Glutamatergic neuron (in vitro differentiated cells): ENCODE measurements at places on chromosomes 1 and 21.
A peak's percentile ranks its signal among the peaks of the same experiment; 100 is the strongest.

DNA sequence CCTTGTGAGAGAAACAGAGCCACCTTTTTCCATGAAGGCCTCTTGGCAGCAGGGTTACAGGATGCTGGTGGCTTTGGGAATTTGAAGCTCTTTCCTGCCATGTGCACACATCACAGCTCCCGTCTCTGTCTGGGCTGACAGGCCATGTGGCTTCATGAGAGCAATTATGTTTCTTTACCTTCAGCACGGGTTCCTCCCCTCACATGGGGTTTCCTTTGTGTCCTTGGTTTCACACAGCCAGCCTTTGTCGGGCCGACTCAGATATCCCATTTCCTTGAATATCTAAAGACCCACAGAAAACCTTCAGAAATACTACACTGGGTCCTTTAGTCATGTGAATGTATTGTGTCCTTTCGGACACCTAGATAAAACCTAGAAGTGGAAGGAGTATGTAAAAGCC, 7.1 kb downstream of the CLIC6 start:
- DNase-seq = no peak

GRCh38 chr1:206041640-206042039, 11.3 kb upstream of the RHEX start:
- no peak for DNase-seq

GRCh38 chr1:101314244-101314643, 77.4 kb downstream of the S1PR1 start:
- no peak for DNase-seq

DNA sequence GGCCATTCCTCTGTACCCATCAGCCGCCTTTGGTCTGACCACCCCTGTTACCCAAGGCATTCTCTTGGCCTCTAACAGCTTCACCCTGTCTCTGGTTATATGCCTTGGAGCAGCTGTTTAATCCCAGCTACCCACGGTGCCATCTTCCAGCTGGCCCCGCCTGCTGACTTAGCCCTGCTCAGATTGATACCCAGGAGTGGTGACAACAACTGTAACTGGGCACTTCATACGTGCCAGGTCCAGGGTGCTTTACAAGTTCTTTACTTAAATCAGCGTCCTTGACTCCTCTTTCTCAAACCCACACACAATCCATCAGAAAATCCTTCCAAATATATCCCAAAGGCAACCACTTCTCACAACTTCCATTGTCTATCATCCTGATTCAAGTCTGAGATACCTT, 37.2 kb upstream of the HMGB4 start:
- DNase-seq = no peak

GRCh38 chr1:66270119-66270812, 263.7 kb upstream of the SGIP1 start:
- no peak for DNase-seq

DNA sequence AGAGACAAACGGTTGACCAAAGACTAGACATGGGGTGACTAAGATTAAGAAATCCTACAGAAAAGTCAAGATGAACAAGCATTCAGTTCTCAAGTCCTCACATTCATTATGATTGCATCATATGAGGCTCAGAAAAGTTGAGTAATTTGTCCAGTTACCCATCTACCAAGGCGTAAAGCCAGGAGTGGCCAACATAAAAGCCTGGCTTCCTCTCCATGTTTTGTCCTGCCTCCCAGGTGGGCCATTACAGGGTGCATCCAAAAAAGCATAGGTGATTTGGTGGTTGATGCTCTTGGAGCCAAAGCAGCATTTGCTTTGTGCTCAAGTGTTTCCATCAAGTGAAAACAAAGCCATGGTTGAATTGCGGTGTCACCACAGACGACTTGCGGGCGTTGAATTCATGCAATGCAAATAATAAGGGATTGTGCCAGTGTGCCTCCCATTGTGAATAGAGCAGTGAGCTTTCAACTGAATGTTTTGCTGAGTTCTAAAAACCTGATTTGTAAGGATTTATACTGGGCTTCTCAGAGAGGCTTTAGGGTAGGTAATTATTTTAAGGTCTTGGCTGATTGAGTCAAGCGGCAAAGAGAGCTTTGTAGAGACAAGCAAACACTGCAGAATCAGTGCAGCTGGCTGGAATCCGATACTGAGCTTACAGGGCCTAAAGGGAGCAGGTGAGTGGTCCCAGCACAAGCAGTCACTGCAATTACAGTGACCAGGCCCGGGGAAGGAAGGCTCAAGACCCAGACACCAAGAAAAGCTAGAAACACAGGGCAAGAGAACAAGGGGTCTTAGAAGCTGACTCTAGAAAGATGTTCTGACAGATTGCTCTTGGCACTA, 54.1 kb downstream of the KCNJ15 start:
- DNase-seq = no peak

DNA sequence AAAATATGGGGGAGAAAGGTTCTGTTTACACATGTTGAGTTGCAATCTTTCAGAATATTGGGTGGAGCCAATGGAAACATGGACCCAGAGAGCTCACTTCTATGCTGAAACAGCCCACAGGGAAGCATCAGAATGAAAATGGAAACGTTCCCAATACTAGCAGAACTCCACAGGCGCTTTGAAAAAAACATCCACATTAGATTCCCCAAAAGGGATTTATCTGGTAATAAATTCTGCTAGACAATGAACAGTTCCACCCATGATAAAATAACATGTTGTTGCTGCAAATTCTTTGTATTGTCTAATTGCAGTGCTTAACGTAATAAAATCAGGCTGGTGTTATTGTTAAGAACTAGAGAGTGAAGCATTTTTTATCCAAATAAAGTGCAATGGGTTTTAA, 197.0 kb downstream of the GABPA start:
- no peak for DNase-seq

- no peak for DNase-seq
These were observed 1.7 kb downstream of the PADI3 start for GRCh38 chr1:17250601-17251000.

GRCh38 chr1:23102289-23102688, 66.4 kb downstream of the LUZP1 start:
- no peak for DNase-seq

GRCh38 chr1:177133977-177134538, 30.5 kb downstream of the ASTN1 start:
- no peak for DNase-seq

GRCh38 chr1:54972436-54972835, 8.0 kb upstream of the TMEM61 start:
- DNase-seq = no peak

- no peak for DNase-seq
These were observed 91.6 kb downstream of the GLUL start for GRCh38 chr1:182299728-182300616.

GRCh38 chr1:201038186-201038876, 14.8 kb upstream of the KIF21B start:
- no peak for DNase-seq

- DNase-seq = no peak
These were observed 239.4 kb downstream of the BACH1 start for GRCh38 chr21:29538115-29538514.

DNA sequence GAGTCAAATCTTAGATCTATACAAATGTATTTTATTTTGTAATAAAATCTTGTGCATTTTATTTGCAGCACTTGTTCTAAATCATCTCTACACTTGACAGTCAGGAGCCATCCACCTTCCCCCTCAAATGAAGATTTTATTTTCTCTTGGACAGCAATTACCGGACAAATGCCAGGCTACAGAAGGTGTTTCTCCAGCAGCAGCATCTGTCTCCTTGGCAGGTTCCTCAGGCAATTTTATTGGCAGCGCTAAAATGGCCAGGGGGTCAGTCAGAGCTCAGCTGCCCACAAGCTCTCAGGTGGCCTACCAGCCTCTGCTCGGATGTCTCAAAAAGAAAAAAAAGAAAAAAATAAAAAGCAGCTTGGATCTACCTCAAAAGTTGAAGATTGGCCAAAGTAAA, 107.6 kb downstream of the DAB1 start:
- no peak for DNase-seq

GRCh38 chr1:162055062-162055461, 14.4 kb upstream of the NOS1AP start:
- no peak for DNase-seq

GRCh38 chr1:247332215-247332622, 552 bp upstream of the ZNF496 start:
- DNase-seq = peak; percentile 73

- DNase-seq = no peak
These were observed 284.4 kb downstream of the SETD4 start for GRCh38 chr21:35775778-35776544.

GRCh38 chr1:45200906-45201500, 5.4 kb downstream of the ZSWIM5 start:
- no peak for DNase-seq

DNA sequence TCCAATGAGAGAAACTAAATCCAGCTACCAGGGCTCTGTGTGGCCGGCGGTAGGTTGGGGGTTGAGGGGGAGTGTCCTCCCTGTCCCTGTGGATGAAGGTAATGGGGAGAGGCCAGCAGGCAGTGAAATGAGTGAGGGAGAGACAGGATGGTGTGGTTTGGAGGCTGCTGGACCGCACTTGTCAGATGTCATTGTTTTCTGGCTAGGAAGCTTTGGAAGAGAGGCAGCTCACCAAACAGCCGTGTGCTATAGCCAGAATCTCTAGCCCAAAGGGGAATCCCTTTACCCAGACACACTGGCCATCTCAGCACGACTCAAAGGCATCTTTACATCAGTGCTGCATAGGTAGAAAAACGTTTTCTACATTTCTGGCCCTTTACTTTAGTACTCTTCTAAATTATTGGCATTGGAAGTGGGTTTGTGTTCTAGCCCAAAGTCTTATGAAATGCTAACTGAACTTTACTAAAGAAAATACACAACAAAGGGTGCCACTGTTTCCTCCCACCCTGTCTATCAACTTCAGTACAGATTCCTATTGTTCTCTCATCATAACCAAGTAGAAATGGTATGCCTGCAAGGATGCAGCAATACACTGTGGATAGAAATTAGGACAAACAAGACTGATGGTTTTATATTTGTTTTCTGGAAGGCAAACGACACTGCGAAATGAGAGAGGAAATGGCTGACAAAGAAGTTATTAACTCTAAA, 95.9 kb upstream of the COA6 start:
- DNase-seq = no peak

DNA sequence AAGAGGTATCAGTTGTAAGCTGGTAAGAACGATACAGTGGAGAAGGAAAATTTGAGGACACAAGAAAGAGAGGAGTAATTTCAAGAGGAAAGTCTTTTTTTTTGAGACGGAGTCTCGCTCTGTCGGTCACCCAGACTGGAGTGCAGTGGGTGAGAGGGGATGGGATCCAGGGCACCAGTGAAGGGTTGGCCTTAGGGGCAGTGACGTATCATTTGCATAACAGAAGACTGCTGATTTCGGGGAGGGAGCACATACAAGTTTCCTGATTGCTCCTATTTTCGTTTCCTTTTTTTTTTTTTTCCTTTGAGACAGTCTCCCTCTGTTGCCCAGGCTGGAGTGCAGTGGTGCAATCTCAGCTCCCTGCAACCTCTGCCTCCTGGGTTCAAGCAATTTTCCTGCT, 4.2 kb downstream of the S100A13 start:
- no peak for DNase-seq

- no peak for DNase-seq
These were observed 21.0 kb downstream of the CLCA4 start for GRCh38 chr1:86567878-86568277.

DNA sequence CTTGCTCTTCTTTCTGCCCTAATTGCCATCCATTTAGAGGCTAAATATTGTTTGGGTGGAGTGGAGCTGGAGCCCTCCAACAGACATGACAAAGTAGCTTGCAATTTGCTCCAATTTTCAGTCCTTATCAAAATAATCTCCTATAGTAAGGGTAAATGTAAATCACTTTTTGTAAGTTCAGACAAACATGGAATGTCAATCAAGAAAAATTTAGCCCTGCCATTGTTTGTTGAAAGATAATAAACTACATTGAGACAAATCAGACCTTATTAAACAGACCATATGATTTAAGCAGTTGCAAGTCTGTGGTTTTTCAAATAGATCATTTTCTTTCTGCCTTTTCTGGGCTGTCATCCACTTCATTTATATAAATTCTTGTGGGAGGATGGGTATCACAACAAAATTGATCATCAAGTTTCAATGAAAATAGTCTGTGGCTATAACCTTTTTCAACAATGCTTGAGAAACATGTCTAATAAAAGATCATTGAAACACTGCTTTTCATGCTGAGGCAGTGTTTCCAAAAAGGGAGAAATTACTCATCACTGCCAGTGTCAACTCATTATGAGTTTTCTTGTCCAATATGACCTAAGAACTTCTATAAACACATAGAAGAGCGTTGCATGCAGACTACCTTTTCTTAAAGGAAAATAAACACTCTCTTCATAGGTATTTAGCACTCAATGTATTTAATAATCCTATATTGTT, 1152.0 kb upstream of the B3GALT2 start:
- DNase-seq = no peak

DNA sequence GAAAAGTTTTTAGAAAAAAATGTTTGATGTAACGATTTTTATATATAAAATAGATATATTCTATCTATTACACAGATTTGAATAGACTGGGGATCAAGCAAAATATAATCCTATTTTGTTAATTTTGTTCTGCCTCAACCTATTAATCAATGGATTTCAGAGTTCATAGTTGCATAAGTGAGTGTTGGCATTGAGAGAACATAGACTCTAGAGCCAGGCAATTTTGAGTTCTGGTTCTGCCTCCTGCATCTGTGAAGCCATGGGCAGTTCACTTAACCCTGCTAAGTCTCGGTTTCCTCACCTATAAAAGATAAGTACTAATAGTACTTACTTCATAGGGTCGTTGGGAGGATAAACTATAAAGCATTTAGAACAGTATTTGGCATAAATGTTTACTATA, 13.6 kb upstream of the PKN2 start:
- DNase-seq = no peak

- peak; percentile 70 for DNase-seq
These were observed 500 bp downstream of the FAM20B start for GRCh38 chr1:179025975-179026812.

GRCh38 chr21:25640202-25640942, 1.3 kb downstream of the JAM2 start:
- DNase-seq = peak; percentile 74

DNA sequence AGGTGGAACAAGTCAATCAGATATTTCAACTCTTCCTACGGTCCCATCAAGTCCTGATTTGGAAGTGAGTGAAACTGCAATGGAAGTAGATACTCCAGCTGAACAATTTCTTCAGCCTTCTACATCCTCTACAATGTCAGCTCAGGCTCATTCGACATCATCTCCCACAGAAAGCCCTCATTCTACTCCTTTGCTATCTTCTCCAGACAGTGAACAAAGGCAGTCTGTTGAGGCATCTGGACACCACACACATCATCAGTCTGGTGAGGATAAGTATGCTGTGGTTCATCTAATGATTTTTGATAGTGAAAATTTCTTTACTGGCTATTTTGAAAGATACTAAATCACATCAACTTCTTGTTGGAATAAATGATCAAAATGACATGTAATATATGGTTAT, 67.7 kb upstream of the MPC2 start:
- no peak for DNase-seq

DNA sequence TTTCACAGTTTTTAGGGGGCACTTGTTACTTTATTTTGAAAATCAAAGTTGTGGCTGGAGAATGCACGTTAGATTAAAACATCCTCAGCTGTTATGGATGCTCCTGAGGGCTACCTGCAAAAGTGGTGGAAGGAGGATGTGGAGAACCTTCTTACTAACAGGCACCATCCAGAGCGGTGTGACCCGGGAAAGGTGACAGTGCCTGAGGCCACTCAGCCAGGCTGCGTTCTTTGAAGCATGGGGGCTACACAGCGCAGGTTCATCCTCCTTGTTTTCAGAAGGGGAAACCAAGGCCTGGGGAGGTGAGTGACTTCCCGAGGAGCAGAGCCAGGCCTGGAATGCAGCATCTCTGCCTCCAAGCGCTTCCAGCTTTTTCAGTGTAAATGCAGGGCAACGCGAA, 24.0 kb downstream of the DMRTB1 start:
- DNase-seq = no peak

GRCh38 chr1:184624051-184624450, 130.6 kb downstream of the EDEM3 start:
- no peak for DNase-seq
